ENCODE measurements at places on chromosomes 4 and X. TPM values are rescaled to one million over a fixed set of nuclear protein-coding genes. Genes with fewer than 3 reads are reported as not detected.

DNA sequence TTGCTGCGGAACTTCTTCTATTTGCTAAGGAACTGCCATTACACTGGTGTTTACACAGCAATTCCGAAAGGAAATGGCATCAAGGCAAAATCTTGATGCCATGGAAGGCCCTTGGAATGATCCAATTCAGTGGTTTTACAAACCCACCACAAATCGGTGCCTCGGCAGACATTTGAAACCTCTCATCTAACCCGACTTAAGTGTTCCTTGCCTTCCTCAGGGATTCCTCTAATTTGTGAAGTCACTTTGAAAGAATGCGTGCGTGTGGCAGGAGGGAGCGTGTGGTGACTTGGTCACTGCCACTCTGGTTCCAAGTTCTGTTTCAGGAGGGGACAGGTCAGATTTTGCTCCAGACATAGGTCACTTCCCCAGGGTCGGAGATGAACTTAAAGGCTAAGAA lies 4.8 kb downstream of the NOP14 start:
- DNase-seq = no peak

The HSFX3 gene
- not detected for polyA plus RNA-seq

The SPATA18 gene
- 5.6 TPM for polyA plus RNA-seq

- DNase-seq = no peak
Measured at GRCh38 chr4:104457308-104457981, 37.2 kb downstream of the CXXC4 start.

DNA sequence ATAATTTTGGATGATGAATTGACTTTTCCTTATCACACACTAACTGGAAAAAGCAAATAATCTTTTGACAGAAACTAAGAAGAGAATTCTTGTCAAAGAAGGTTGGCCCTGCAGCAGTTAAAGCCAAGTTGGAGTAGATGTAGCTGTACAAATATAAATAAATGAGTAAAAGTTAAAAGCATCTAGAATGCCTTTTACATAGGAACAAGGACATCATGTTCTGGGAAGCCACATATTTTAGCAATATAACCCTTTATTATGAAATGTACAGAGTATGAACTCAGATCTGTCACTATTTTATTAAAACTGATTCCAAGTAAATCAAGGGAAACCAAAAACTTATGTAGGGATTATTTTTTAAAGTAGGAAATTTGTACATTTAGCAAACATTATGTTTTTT lies 269.4 kb upstream of the FAT4 start:
- DNase-seq = no peak

DNA sequence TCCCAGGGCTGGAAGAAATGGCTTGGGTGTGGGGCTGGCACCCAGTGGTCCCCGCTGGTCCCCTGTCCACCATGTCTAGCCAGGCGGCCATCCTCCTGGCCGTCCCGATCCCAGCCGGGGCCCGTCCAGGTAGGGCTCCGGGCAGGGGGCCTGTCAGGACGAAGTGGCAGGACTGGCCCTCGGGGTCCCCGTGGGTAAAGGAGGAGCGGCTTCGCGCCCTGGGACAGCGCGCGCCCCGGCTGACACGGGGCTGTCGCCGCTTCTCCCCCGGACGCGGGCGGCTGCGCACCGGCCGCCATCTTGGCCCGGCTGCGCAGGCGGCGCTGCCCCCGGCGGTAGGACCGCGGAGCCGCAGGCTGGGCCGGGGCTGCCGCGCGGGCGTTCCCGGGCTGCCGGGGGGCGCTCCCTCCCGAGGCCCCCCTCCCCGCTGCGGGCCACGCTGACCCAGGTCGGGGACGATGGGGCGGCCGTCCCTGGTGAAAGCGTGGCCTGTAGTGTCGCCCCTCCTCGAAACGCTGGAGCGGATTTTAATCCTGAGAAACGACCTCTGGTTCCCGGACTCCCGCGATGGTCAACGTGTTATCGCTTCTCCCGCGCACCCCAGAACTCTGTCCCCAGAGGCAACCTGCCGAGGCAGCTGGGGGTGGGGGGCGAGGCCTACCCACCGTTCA lies 60.4 kb upstream of the BCOR start:
- no peak for DNase-seq

DNA sequence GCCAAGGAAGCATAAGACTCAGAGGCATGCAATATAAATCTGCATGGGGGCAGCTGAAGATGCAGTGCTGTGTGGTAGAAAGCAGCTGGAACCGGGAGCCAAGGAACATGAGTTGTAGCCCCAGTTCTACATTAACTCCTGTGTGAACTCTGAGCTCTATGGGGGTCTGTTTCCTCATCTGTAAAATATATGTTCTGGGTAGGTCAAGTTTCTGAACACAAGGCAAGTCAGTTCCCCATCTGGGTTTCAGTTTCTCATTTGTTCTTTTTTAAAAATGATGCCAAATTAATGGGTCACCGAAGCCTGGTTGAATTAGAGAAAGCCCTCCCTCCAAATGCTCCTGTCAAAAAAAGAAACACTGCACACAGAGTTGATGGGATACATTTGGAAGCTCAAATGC lies 24.0 kb downstream of the UNC5C start:
- no peak for DNase-seq

DNA sequence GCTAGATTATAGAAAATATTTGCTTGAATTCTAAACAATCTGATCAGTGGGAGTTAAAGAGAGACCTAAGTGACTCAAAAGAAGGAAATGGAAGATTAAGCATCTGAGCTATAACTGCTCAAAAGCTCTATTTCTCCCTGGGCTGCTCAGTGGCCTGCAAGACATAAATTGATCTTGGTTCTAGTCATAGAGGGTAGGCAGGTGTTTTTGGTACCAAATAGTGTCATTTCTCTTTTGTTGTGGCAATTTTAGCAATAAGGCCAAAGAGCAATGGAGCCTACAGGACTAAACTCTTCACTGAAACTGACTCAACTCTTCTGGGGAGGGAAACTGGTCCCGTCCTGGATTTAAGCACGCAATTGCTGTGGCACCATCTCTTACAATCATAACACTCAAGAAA lies 33.9 kb upstream of the BMP2K start:
- DNase-seq = no peak

The QDPR gene
- polyA plus RNA-seq = 47.7 TPM
